Brain microvascular endothelial cell (primary cell): ENCODE measurements at places on chromosomes 11 and 22.

GRCh38 chr22:29029202-29030000 is 32.2 kb downstream of the C22orf31 start:
- DNase-seq, result no peak

- no peak for DNase-seq
Measured at GRCh38 chr11:9313648-9314290, 624 bp downstream of the TMEM41B start.

DNA sequence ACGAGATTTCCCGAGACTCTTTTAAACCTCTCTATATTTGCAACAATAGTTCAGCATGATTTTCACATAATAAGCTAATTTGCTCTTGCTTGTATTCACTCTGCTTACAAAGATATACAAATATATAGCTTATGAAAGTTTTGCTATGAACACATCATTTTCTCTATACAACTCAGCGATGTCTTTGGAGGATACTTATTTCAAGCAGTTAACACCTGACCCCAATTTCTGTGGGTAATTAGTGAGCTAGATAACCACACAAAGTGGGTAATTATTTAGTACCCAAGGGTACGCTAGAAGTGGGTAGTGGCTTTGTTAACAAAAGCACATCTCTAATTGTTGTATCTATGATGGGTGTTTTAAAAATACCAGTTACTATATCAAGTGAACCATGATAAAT is 12.3 kb downstream of the BLID start:
- DNase-seq, result no peak

- DNase-seq, result no peak
Measured at GRCh38 chr11:789943-790342, at the start of gene CEND1. Gene CEND1, minus strand, starts transcription at chr11:790090. Its CDS starts 1,514 bp downstream, at chr11:788576.

DNA sequence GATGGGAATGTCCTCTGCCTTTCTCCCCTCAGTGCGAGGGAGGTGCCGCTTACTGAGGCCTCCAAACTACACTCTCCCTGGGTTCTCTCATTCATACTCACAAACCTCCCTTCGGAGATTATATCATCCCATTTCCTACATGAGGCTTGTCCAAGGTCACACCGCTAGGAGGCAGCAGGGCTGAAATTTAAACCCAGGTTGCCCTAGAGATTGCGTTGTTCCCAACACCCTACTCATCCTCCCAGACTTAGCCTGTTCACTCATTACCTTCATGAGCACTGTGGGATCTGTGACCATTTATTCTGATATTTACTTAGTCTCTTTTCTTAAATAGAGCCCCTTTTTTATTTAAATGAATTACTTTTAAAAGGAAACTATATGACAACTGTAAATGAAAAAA is 31.1 kb downstream of the SDHAF2 start:
- DNase-seq, result no peak

DNA sequence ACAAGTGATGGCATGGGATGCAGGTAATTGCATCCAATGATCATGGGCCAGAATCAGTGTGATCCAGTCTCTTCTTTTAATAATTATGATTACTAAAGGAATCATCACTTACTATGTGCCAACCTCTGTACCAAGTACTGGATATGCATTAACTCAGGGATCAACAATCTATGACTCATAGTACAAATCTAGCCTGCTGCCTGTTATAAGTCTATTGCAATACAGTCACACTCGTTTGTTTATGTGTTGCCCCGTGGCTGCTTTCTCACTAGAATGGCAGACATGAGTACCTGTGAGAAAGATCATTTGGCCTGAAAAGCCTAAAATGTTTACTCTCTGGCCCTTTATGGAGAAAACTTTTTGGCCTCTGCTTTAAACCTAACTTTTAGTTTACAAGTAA is 45.0 kb downstream of the OR6Q1 start:
- DNase-seq, result no peak

DNA sequence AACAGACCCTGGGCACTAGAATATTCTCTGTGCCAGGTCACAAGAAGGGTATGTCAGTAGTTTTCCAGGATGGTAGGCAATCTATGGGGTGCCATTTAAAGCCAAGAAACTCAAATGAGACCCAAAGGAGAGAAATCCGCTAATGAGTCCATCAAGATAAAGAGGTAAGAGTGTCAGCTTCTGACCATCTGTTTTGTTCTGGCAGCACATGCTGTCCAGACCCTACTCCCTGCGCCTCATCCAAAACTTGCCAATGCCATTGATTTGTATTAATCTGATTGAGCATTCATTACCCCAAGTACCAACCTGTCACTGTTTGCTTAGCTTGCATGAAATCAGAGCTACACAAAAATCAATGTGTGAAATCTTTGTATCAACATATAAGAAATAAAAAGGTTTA is 229.0 kb downstream of the BLID start:
- DNase-seq, result no peak

DNA sequence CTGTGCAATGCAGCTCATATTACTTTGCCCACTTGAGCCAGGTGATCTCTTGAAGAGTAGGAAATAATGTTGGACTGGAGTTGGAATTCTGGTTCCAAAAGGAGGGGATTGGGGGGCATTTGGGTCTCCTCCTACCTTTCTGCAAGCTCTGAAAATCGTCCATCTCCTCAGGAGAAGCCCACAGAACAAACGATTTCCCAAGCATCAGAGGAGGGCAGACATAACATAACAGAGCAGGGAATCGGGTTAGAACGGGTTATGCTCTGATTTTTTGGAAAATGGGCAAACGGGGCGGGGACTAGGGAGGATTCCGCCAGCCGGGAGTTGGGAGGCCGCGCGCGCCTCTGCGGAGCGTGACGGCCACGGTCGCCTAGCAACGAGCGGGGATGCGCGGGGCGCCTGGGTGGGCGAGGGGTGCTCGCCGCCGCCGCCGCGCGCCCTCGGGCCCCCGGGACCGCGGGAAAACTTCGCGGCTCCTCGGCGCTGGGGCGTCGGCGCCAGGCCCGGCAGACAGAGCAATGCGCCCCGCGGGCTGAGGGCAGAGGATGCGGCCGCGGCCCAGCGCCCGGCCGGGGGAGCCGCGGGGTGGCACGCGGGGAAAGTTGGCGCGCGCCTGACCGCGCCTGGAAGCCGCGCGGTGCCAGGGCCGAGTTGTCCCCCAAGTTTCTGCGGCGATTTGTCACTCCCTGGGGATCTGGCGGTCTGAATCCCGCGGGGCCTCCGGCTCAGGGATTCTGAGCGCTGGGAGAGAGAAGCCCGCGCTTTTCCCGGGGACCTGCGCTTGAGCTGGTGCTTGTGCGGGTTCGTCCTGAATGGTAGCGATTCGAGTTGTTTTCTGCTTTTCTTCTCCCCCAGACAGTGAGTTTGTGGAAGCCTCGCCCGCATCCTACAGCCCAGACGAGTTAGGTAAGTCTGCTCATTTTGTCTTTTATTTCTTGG is 27.8 kb upstream of the AMOTL1 start:
- no peak for DNase-seq

DNA sequence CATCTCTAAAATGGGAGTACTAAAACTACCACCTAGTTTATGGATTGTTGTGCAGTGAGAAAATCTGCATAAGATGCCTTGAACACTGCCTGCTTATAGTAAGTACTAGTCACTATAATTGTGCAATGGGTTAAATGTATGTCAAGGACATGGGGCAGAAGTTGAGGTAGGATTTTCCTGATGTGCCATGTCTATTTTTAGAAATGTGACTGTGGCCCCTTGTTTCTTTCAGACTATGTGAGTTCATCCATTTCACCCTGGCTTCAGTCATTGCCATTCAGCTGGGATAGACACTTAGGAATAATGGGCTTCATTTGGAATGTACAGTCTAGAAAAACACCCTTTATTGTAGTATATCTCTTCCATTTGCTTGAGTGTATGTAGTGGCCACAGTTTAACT is 51.4 kb downstream of the BDNF start:
- DNase-seq, result no peak

GRCh38 chr22:42985531-42985905 is 29.4 kb downstream of the PACSIN2 start:
- no peak for DNase-seq

- no peak for DNase-seq
Measured at GRCh38 chr22:45600790-45601730, 70.6 kb upstream of the ATXN10 start.

GRCh38 chr11:36093548-36093947 is 149.7 kb downstream of the LDLRAD3 start:
- DNase-seq, result no peak

DNA sequence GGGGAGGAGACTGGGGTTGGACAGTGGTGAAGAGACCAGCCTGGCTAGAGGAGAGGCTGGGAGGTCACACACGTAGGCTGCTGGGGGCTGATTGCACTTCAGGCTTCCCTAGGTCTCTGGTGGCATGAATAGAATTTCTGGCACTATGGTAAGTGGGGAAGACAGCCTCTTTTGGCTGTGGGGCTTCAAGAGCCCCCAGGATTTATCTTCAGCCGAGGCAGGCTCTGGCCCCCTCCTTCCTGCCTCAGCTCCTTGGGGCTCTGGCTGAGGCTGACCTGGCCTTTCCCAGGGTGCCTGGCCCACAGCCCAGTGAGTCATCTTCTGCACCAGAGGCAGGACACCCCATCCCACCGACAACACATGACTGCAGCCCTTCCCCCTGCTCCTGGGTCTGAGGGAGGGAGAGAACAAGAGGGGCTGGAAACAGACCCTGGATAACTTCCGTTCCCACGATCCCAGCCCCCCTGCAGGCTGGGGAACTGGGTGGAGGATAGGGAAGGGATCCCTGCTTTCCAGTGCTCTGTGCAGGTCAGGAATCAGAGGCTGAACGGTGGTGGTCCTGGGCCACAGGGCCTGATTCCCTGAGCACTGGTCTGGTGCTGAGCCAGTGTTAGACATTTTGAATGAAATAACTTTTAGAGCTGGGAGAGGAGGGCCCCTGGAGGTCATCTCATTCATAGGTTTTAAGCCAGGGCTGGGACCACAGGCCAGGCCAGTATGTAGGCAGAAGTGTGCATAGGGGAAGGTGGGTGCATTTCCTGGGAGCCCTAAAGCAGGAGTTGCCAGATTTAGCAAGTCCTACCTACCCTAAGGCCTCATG is 26.5 kb downstream of the ARHGEF17 start:
- DNase-seq, result peak; percentile 84

DNA sequence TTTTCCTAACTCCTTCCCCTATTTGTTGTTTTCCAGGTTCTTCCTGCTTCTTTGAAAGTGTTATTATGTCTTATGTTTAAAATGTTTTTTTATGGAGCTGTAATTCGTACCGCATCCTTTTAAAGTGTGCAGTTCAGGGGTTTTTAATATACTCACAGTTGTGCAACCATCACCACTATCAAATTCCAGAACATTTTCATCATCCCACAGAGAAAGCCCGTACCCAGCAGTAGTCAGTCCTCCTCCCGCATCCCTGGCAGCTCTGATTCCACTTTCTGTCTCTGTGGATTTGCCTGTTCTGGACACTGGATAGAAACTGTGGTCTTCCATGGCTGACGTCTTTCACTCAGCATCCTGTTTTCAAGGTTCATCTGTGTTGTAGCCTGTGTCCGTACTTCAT is 73.7 kb downstream of the JAM3 start:
- DNase-seq, result peak; percentile 25

- no peak for DNase-seq
Measured at GRCh38 chr11:69461272-69461962, 20.0 kb upstream of the LINC01488 start.

DNA sequence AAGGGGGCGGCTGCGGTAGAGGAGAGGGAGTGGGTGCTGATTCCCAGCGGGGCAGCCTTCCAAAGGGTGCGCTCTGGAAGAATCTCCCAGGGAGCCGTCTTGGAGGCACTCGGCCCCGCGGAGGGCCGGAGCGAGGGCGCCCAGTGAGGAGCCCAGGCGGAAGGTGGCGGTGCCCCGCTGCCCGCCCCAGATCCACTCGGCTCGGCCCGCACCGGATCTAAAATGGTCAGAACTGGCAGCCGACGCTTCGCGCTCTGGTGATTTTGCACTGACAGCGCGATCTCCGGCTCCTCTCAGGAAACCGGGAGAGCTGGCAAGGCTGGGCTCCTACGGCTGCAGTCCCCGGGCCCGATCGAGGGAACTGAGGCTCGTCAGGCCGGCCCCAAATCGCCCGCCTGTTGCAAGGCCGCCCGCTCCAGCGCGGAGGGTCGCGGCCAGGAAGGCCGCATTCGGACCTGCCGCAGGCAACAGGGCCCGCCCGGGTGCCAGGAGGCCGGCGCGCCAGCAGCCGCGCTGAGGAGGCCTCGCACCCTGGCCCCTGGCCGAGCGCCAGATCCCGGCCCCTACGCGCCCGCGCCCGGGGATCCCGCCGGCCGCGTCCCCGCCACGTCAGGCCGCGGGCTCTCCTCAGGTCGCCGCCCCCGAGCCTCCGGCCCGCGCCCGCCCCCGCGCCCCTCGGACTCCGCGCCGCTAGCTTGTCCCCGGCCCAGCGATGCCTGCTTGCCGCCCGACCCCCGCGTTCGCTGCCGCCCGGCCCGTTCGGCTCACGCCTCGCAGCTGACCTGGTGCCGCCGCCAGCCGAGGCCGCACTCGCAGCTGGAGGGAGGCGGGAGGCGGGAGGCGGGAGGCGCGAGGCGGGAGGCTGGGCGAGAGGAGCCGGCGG is at the start of gene KLHL22:
TSS of gene KLHL22 (minus strand) at position 818 of the 883 bp plus-strand sequence. CDS start 6,584 bp downstream, outside the sequence.
- DNase-seq, result no peak

DNA sequence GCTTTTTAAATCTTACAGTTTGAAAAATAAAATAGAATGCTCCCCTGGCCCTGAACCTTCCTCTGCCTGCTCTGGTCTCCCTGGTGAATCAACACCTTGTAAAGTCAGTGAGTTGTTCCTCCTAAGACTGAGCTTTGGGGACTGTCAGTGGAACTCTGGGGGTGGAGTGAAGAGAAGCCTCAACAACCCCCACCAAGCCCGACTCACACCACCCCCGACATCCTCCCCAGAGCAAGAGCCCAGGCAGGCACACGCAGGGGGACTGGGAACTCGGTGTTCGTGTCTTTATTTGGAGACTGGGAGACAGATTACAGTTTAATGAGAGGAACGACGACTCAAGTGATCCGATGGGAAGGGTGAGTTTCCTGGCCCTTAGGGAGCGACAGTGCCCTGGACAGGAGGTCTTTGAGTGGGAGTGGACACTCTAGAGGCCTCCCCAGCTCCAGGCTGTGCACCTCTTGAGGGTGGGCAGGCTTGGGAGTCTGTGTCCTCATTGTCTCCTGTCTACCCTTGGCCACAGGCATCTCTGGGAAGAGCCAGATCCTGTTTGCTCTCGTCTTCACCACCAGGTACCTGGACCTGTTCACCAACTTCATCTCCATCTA is 6.2 kb downstream of the KDELR3 start:
- no peak for DNase-seq

GRCh38 chr11:93500759-93501158 is 42.4 kb downstream of the SMCO4 start:
- no peak for DNase-seq

- DNase-seq, result no peak
Measured at GRCh38 chr11:20672575-20672974, 3.2 kb downstream of the NELL1 start.

DNA sequence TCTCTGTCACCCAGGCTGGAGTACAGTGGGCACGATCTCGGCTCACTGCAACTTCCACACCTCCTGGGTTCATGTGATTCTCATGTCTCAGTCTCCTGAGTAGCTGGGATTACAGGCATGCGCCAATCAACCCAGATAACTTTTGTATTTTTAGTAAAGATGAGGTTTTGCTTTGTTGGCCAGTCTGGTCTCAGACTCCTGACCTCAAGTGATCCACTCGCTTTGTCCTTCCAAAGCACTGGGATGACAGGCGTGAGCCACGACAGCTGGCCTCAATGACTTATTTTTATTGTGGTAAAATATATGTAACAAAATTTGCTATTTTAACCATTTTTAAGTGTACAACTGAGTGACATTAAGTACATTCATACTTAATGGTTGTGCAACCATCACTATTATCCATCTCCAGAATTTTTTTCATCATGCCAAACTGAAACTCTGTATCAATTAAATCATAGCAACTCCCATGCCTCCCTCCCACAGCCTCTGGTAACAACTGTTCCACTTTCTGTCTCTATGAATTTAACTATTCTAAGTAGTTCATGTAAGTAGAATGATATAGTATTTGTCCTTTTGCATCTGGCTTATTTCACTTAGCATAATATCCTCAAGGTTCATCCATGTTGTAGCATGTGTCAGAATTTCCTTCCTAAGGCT is 50.7 kb upstream of the CWF19L2 start:
- no peak for DNase-seq
